Smooth muscle cell of bladder (primary cell): ENCODE measurements at places on chromosomes 11 and 22. TPM values are rescaled to one million over a fixed set of nuclear protein-coding genes. Genes with fewer than 3 reads are reported as not detected.

KCNA4 gene
- not detected in 2 replicates for total RNA-seq

PDE3B gene
- total RNA-seq: 1.4 and 3.1 TPM in 2 replicates

SCN3B gene
- not detected in 2 replicates for total RNA-seq

TRIM66 gene
- total RNA-seq: 6.0 and 7.6 TPM in 2 replicates

GTSE1 gene
- total RNA-seq: 0.57 and 0.65 TPM in 2 replicates

OR52I1 gene
- total RNA-seq: not detected in 2 replicates

ANO9 gene
- not detected in 2 replicates for total RNA-seq

PACS1 gene
- total RNA-seq: 17.9 and 28.0 TPM in 2 replicates
